ENCODE measurements at places on chromosomes 2 and 18.
A peak's percentile ranks its signal among the peaks of the same experiment; 100 is the strongest.

GRCh38 chr18:55234366-55235093, 275.3 kb upstream of the CCDC68 start:
- no peaks in the 10 kb centered on the region for H3K36me3 ChIP-seq
- no peak overlapping the region for H3K27ac ChIP-seq
- DNase-seq = peak; percentile 41

- H3K4me1 ChIP-seq = no peaks in the 10 kb centered on the region
- no peaks in the 10 kb centered on the region for H3K27me3 ChIP-seq
- no peaks in the 10 kb centered on the region for H3K36me3 ChIP-seq
- H3K4me3 ChIP-seq = no peak overlapping the region
- no peak for DNase-seq
Observed at GRCh38 chr2:21543630-21544029, 419.9 kb downstream of the TDRD15 start.

DNA sequence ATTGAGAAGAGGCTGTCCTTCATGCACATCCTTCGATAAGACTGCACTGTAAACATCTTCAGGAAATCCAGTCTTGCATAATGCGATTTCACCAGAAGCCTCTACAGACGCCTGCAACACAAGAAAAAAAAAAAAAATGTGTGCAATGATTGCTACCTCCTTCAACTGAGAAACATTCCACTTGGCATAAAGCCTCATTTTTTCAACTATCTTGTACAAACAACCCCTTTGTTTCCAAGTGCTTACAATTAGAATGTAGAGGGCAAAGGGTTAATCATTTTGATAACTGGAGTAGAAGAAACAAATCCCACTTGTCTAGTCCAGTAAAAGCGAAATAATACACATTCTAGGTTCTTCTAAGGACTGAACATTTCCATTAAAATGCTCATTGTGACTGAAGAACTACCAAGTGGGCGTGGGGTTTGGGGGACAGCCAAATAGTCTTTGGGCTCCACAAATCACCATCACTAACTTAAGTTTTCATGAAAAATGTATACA, 29.2 kb downstream of the CDH2 start:
- no peaks in the 10 kb centered on the region for H3K36me3 ChIP-seq
- H3K27ac ChIP-seq = no peak overlapping the region
- no peaks in the 10 kb centered on the region for H3K4me1 ChIP-seq
- DNase-seq = no peak

- peaks cover 8% of the 10 kb centered on the region for H3K27me3 ChIP-seq
- no peak for DNase-seq
- no peaks in the 10 kb centered on the region for H3K4me1 ChIP-seq
- no peak overlapping the region for H3K4me3 ChIP-seq
- H3K36me3 ChIP-seq = no peaks in the 10 kb centered on the region
- H3K27ac ChIP-seq = no peak overlapping the region
Observed at GRCh38 chr2:182182436-182182835, 196.8 kb downstream of the PPP1R1C start.

DNA sequence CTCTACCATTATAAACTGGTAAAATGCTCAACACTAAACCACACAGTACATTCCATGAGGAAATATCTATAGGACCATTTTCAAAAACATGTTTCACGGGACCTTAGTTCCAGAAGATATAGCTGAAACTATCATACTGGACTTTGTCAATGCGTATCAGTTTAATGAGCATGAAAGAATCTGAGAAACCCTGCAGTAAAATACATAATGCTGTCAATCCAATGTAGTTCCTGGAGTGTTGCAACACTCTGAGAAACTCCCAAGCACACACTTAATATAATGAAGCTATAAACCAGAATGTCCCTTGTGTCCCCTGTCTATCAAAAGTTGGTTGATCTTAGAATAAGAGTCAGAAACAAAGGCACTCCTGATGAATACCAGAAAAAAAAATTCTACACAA, 16.2 kb downstream of the IWS1 start:
- DNase-seq = no peak
- H3K27ac ChIP-seq = no peak overlapping the region
- H3K4me1 ChIP-seq = peaks cover 68% of the 10 kb centered on the region
- no peaks in the 10 kb centered on the region for H3K27me3 ChIP-seq
- no peak overlapping the region for H3K4me3 ChIP-seq

All from activated T-helper 1 cell treated with anti-CD3 and anti-CD28 coated beads, Interleukin-12 subunit alpha, Interleukin-12 subunit beta, Interleukin-2, Interleukin-4 antibody, amounts not matched to agents 30 ng/mL and 10 ng/mL and 1 ng/mL, durations not matched to agents 14 hours and 24 hours and 36 hours (primary cell).